AG10803 (cell line): ENCODE measurements at places on chromosomes 2 and 18.

DNA sequence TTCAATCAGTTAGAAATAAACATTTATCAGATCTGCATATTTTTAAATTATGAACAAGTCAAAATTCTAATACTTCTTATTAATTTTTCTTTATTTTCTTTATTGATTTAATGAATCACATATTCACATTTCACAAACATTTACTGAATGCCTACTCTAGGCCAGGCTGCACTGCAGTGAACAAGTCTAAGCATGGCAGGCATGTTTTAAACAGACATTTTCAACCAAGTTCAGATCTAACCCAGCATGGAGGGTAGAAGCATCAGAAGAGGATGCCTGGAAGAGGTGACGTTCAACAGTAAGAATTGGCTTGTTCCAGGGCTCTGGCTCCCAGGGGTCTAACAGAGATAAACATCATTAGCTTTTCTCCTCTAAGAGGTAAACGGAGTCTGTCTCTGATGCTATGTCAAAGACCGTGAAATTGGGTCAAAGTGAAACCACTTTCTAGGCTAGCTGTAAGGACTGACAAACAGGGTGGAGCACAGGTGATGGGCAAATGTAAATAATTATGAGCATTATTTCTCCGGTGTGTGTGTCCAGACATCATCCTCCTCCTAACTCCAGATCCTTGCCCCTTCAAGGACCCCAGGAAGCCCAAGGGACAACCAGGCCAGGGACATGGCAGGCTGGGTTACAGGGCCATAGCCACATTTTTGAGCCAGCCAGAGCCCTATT, 50.6 kb downstream of the UNC50 start:
- DNase-seq: no peak

GRCh38 chr18:78713069-78713468, 266.5 kb upstream of the SALL3 start:
- DNase-seq: no peak

- no peak for DNase-seq
These were observed 40.5 kb upstream of the ITPRID2 start for GRCh38 chr2:181850936-181851560.

DNA sequence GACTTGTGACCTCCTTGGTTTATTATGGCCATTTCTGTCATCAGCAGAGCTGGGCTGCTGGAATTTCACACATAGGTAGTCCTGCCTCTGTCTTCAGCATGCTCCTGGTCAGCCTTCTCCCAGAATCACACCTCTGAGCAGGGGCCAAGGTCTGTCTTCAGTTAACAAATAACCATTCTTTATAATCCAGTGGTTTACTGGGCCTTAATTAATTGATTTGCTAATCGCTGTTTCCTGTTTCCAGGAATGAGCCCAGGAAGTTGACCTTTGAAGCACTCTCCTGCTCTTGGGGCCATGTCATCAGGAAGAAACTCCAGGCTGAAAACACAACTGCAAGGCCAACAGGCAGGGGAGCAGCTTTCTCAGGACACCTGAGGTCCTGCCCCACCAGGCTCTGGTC, 278.5 kb downstream of the SRBD1 start:
- no peak for DNase-seq

GRCh38 chr2:110837446-110838409, 105.4 kb downstream of the ACOXL start:
- DNase-seq: no peak
